ENCODE measurements at places on chromosomes 2 and 18.

DNA sequence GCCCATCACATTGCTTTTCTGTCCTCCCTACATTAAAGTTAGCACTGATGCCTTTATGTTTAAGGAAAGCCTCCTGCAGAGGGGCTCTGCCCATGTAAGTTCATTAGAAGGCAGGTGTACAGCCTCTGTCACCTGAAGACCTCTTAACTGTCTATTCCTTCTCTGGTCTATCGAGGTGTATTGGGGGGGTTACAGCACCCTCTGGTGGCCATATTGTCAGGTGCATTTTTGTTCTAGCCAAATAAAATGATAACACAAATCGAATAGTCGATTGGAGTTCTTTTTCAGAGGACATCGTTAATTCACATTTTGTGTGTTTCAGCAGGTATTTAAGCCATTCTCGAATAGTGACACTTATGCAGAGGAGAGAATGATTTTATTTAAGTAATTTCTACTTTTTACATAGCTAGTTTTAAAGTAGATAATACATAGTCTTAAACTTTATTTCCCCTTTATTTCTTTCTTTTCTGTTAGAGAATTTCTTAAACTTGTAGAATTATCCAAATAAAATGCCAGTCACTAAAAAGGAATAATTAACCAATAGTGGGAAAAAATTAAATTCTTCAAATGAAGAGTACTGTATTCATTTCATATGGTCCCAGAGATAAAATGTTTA is 136.8 kb downstream of the NEDD4L start:
- DNase-seq: peak; percentile 75

GRCh38 chr2:112821142-112821541 is 15.4 kb downstream of the IL1B start:
- DNase-seq: peak; percentile 73

DNA sequence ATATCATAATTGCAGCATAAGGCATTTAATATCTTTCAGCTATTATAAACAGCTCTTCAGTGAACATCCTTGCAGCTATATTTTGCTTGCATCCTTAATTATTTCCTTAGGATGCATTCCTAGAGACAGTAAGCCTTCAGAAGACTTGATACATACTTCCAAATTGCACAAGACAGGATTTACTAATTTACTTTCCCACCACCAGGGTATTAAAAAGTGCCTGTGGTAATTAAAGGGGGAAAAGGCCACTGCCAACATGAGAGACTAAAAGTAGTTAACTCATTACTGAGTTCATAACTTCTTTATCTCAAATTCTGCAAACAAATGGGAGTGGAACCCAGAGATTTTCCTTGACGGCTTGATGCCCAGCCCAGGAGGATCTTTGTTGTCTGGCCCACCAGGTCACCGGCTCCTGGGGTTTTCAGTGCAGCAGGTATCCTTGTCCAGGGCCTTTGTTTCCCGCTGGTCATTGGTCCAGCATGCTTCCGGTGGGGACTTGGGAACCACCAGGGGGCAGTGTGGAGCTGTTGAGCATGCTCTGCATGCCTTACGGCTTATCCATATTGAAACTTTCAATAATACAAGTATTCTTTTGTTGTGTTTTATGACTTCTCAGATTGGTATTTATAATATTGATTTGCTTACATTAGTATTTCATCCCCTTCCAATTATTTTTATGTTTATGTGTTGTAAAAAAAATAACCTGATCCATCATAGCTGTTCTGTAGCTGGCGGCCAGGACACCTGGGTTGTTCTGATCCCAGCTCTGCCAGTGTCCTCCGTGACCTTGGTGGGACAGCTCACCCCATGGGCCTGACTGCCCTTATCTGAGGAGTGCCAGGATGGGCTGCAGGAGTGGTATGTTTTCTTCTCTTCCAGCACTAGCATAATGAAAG is 61.4 kb downstream of the TGOLN2 start:
- DNase-seq: peak; percentile 78

- DNase-seq: no peak
Measured at GRCh38 chr2:48221846-48222516, 308.0 kb upstream of the STON1 start.

DNA sequence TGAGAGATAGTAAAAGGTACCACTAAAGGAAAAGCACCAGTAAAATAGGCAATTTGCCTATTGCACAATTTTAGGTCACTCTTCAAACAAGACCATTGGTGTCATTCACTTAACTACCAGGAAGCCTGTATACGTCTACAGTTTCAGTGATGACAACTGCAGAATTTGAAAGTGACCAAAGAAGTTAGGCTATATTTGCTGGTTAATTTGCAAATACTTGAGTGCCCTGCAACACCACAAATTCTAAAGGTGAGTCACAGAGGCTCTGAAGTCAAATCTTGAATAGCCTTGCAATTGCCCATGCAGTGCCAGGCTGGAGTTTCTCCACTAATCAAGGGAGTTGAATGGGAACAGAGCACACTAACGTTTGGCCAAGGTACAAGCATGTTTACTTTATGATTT is 128.7 kb upstream of the CCDC68 start:
- DNase-seq: no peak

- DNase-seq: no peak
Measured at GRCh38 chr18:49563701-49564517, 2.1 kb downstream of the LIPG start.

GRCh38 chr2:171297956-171298355 is 135.8 kb downstream of the METTL8 start:
- no peak for DNase-seq

GRCh38 chr2:233013650-233014049 is 594 bp upstream of the NGEF start:
- no peak for DNase-seq

- peak; percentile 59 for DNase-seq
Measured at GRCh38 chr2:202032846-202033316, 774 bp upstream of the FZD7 start.

GRCh38 chr2:24618680-24619079 is 127.6 kb downstream of the NCOA1 start:
- no peak for DNase-seq

GRCh38 chr2:207528980-207529329 is 807 bp upstream of the CREB1 start:
- DNase-seq: peak; percentile 26

GRCh38 chr2:208466151-208466919 is 59.7 kb downstream of the PTH2R start:
- peak; percentile 26 for DNase-seq

DNA sequence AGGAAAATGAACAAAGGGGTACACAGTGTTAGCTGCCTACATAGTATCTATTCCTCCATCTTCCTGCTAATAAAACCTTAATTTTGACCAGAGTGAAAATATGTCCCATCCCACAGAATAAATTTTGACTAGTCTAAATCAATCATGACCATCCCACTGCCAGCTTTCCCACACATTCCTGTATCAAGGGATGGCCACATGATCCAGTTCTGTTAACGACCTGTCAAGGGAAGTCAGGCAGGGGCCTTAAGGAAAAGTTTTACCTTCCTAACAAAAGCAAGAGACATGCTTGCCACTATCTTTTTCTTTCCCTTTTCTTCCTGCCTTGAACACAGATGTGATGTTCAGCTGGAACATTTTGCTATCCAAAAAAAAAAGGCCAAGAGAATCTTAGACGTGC is 185.0 kb upstream of the CHAC2 start:
- no peak for DNase-seq

DNA sequence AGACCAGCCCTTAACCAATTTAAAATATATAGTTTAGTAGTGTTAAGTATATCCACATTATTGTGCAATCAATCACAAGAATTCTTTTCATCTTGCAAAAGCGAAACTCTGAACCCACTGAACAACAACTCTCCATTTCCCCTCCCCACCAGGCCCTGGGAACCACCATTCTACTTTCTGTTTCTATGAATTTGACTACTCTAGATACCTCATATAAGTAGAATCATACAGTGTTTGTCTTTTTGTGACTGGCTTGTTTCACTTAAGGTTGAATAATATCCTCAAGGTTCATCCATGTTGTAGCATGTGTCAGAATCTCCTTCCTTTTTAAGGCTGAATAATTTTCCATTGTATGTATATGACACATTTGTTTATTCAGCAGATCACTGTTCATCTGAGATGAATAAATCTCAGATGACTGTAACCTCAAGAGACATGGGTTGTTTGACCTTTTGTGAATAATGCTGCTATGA is 8.1 kb upstream of the SOS1 start:
- no peak for DNase-seq

- DNase-seq: no peak
Measured at GRCh38 chr2:215803150-215803549, 210.2 kb downstream of the MREG start.

- no peak for DNase-seq
Measured at GRCh38 chr2:207847807-207848544, 78.3 kb upstream of the FZD5 start.

DNA sequence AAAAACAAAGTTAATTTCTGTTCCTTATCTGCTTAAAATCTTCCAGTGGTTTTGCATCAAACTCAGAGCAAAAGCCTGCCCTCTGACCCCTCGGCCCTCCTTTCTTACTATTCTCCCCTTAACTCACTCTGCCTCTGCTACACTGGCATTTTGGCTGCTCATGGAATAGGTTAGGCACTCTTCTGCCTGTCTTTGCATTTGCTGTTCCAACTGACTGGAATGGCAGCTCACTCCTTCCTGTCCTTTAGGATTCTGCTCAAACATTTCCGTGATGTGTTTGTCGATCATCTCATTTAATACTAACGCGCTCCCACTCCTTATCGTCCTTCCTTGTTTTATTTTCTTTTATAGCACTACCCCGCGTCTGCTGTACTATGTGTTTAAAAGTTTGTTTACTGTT is 815 bp downstream of the CEBPZ start:
- no peak for DNase-seq

GRCh38 chr2:120317916-120318315 is 28.0 kb upstream of the INHBB start:
- no peak for DNase-seq

GRCh38 chr2:151523850-151524249 is 114.1 kb downstream of the RIF1 start:
- DNase-seq: no peak

GRCh38 chr18:37398248-37398920 is 167.2 kb downstream of the CELF4 start:
- no peak for DNase-seq

GRCh38 chr2:166031054-166031453 is 77.5 kb upstream of the TTC21B start:
- no peak for DNase-seq

DNA sequence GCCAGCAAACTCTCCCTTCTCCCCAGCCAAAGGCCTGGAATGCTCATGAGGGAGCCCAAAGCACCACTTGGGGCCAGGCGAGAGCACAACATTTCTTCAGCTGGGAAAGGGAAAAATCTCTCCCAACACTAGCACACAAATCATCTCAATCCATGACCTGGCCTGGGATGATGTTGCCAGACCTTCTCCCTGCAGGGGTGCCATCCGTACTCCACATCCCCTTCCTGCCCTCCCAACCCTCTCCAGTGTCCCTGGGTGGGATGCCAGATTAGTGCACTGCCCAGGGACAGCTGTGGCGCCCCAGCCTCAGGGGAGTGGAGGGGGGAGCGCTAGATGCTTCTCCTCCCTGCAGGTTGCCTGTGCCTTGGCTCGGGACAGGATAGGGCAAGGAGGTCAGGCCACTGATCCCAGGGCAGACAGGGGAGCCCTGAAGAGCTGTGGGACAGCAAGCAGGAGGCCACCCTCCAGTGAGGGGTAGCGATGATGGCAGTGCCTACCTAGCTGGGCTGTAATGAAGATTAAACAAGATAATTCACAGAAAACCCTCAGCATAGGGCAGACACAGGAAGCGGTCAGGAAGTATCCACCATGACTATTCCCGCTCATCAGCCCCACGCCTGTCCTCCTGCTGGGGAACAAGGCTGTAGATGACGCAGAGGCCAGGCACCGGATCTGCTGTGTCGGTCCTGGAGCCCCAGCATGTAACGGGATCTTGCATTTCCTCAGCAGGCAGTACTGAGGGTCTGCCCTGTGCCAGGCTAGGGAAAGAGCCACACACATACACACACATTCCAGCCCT is 31.1 kb downstream of the SERTAD2 start:
- DNase-seq: no peak

GRCh38 chr18:47935321-47936055 is 5.0 kb upstream of the SMAD2 start:
- no peak for DNase-seq
